ENCODE measurements at places on chromosomes 4 and X.

DNA sequence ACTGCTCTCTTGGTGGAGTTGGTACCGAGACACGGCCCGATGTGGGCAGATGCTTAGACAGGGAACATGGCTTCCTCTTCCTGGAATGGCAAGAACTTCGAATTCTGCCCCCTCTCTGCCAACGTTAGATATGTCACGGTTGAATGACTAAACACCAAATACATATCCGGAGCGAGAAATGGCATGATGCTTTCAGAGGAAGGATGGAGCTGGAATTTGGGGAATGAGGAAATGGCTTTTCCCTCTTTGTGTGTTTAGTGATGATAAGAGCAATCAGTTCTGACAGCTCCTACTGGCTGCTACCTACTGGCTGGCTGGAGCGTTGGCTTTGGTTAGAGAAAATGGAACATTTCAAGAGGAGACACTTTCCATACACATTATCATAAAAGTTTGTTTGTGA, 140.0 kb downstream of the DHRSX start:
- no peak overlapping the region for H3K4me3 ChIP-seq
- no peaks in the 10 kb centered on the region for H3K36me3 ChIP-seq
- no peaks in the 10 kb centered on the region for H3K4me1 ChIP-seq
- H3K27ac ChIP-seq = no peak overlapping the region
- DNase-seq = no peak

GRCh38 chr4:173556398-173557131, 26.5 kb upstream of the HAND2 start:
- no peaks in the 10 kb centered on the region for H3K4me1 ChIP-seq
- no peaks in the 10 kb centered on the region for H3K27me3 ChIP-seq
- no peak overlapping the region for H3K27ac ChIP-seq
- DNase-seq = no peak
- no peak overlapping the region for H3K4me3 ChIP-seq

DNA sequence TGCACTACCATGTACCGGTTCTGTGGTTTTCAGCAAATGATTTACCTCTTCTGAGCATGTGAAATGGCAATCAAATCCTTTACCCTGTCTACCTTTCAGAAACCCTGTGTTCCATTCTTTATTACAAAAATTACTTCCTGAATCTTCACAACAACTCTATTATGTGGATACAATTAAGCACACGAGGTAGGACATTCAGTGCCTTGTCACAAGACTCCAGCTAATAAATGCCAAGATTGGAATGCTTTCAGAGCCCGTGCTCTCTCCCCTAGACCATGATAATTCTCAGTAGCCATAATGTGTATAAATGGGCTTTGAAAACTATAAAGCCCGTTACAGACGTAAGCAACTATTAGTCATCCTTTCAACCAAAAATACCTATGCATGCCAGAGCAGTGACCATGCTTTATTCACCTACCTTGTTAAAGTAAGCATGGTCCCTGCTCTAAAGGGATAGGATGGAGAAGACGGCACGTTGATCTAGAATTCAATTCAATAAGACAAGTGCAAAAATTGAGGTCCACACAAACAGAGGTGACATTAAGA, 2.4 kb downstream of the RXFP1 start:
- H3K4me3 ChIP-seq = no peak overlapping the region
- no peaks in the 10 kb centered on the region for H3K4me1 ChIP-seq
- H3K36me3 ChIP-seq = no peaks in the 10 kb centered on the region
- H3K27ac ChIP-seq = no peak overlapping the region
- no peak for DNase-seq

GRCh38 chr4:11546391-11547175, 117.9 kb upstream of the HS3ST1 start:
- H3K4me1 ChIP-seq = no peaks in the 10 kb centered on the region
- H3K27me3 ChIP-seq = no peaks in the 10 kb centered on the region
- H3K4me3 ChIP-seq = no peak overlapping the region
- H3K27ac ChIP-seq = no peak overlapping the region

GRCh38 chrX:119055687-119056086, 17.1 kb upstream of the CT47C1 start:
- no peaks in the 10 kb centered on the region for H3K36me3 ChIP-seq
- no peak overlapping the region for H3K27ac ChIP-seq
- DNase-seq = no peak
- H3K27me3 ChIP-seq = no peaks in the 10 kb centered on the region

GRCh38 chrX:1481636-1482529, 29.2 kb upstream of the ASMTL start:
- no peak overlapping the region for H3K4me3 ChIP-seq
- no peak overlapping the region for H3K27ac ChIP-seq
- peak; percentile 53 for DNase-seq
- H3K36me3 ChIP-seq = no peaks in the 10 kb centered on the region
- no peaks in the 10 kb centered on the region for H3K4me1 ChIP-seq

DNA sequence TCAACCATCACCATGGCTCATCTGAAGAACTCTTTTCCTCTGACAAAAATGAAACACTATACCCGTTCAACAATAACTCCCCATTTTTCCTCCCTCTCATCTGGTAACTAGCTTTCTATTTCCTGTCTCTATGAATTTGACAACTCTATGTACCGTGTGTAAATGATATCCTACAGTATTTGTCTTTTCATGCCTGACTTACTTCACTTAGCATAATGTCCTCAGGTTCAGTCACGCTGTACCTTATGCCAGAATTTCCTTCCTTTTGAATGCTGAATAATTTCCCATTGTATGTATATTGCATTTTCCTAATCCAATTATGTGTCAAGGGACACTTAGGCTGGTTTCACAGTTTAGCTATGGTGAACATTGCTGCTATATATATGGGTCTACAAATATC, 18.2 kb downstream of the MAGEA9 start:
- H3K4me1 ChIP-seq = no peaks in the 10 kb centered on the region
- H3K36me3 ChIP-seq = no peaks in the 10 kb centered on the region
- no peak overlapping the region for H3K4me3 ChIP-seq
